ENCODE measurements at places on chromosomes 11 and 22.

GRCh38 chr22:35688913-35689675 is 28.6 kb upstream of the APOL5 start:
- no peak for DNase-seq

DNA sequence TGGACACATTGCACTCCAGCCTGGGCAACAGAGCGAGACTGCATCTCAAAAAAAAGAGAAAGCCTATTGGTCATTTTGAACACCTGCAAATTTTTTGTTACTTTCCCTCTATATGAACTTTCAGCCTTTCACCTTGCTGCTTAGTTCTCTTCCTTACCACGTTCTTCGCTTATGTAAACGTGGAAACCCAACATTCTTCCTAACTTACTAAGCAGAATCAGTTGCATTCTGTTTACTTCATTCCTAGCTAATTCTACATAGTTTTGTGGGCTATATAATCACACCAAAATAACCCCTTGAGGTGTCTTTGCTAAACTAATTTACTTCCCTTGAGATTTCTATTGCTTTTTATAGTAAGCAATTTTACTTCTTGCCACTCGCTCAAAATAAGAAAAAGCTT is 23.2 kb downstream of the MS4A4A start:
- no peak for DNase-seq

DNA sequence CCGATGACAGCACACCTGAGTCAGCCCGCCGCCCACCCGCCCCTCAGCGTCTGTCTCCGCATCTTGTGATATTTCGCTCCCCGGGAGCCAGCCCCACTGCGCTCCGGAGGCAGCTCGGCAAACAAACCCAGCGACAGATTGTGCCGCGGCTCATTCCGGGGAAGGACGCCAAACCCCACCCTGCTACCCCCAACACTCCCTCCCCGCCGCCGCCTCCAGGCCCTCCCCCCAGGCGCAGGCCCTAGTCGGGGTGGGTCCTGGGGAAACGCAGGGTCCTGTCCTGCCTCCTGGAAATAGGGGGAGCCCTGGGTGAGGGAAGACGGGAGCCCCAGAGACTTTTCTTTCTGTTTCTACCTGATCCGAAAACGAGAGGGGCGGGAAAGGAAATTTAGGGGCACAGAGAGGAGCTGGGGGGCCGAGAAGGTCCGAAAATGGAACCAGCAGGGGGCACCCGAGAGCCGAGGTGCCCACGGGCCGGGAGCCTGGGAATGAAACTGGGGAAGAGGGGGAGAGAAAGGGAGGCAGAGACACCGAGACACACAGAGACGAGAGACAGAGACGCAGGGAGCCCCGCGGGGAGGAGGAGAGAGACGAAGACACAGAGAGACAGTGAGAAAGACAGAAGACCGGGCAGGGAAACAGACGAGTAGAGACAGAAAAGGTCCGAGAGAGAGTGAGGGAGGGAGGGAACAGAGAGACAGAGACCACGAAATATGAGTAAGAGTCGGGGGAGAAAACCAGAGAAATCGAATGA is 1.7 kb upstream of the RTN4RL2 start:
- DNase-seq: no peak

- DNase-seq: no peak
Measured at GRCh38 chr22:43209971-43210370, 23.0 kb upstream of the TTLL12 start.

DNA sequence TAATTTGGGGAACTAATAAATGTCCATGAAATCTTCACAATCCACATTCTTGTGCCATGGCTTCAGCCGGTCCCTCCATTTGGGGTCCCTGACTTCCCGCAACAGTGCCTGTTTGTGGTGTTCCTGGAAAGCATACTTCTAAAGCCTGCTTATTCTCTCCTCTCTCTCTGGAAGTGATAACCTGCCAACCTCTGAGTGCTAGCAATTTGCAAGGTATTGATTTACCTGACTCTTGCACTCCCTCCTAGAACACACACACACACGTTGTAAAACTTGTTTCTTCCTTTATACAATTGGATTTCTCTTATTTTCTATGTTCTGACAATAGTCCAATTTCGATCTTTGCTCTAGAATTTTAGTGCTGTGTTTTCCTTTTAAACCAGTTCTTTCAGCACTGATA is 58.5 kb downstream of the NXPE2 start:
- DNase-seq: no peak

DNA sequence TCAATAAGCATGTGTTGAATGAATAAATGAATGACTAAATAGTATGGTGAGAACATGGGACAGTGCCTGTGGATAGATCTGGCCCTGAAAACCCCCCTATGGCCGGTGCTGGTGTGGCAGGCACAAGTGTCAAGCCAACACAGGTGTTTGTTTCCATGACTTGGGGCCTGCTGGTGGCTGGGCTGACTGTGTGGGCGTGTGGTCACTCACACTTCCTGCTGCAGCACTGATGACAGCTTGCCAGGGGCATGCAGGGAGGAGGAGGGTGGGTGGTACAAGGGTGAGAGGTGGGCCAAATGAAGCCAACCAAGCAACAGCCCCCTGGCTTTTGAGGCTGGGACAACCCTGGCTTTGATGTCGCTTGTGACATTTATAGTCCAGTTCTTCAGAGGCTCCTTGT is 30.3 kb upstream of the ABCC8 start:
- no peak for DNase-seq

- DNase-seq: no peak
Measured at GRCh38 chr11:126862664-126863243, 137.8 kb downstream of the KIRREL3 start.

- DNase-seq: no peak
Measured at GRCh38 chr11:113871336-113871735, 4.0 kb downstream of the USP28 start.

GRCh38 chr22:50521710-50522109 is 3.7 kb downstream of the SCO2 start:
- DNase-seq: no peak

GRCh38 chr11:35061516-35062440 is 77.2 kb upstream of the CD44 start:
- no peak for DNase-seq

GRCh38 chr11:99686838-99687237 is 666.1 kb downstream of the CNTN5 start:
- DNase-seq: no peak

GRCh38 chr22:37672206-37672919 is 3.1 kb upstream of the LGALS1 start:
- no peak for DNase-seq

DNA sequence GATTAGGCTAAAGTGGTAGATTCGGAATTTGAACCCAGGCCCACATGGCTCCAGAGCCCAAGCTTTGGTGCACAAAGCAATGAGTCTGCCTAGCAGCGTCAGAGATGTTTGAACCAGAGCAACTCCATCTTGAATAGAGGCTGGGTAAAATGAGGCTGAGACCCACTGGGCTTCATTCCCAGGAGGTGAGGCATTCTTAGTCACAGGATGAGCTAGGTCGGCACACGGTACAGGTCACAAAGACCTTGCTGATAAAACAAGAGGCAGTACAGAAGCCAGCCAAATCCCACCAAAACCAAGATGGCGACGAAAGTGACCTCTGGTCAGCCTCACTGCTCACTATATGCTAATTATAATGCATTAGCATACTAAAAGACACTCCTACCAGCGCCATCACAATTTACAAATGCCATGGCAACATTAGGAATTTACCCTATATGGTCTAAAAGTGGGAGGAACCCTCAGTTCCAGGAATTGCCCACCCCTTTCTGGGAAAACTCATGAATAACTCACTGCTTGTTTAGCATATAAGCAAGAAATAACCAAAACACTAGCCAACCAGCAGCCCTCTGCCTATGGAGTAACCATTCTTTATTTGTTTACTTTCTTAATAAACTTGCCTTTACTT is 40.3 kb upstream of the DAGLA start:
- peak; percentile 23 for DNase-seq

- DNase-seq: no peak
Measured at GRCh38 chr22:24244144-24244787, 616 bp downstream of the GGT5 start.

GRCh38 chr11:109853156-109853776 is 239.9 kb upstream of the ZC3H12C start:
- DNase-seq: peak; percentile 75

- peak; percentile 9 for DNase-seq
Measured at GRCh38 chr11:6654281-6655019, 1.2 kb downstream of the DCHS1 start.

DNA sequence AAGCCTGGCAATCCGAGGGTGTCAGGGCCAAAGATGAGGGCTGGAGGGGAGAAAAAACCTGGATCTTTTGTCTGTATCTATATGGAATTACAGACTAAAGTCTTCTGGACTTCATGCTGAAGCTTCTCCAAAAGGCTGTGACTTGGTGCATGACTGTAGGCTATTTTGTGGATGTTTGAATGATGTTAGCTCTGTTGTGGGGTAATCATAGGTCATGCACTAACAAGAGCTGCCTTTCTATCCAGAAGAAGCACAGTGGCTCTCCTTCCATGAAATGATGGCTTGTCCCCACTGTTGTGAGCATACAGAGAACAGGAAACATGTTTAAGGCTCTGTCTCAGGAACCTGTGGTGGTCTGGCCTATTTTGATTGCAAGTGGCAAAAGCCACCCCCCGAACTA is 263.3 kb upstream of the PLET1 start:
- DNase-seq: peak; percentile 45

DNA sequence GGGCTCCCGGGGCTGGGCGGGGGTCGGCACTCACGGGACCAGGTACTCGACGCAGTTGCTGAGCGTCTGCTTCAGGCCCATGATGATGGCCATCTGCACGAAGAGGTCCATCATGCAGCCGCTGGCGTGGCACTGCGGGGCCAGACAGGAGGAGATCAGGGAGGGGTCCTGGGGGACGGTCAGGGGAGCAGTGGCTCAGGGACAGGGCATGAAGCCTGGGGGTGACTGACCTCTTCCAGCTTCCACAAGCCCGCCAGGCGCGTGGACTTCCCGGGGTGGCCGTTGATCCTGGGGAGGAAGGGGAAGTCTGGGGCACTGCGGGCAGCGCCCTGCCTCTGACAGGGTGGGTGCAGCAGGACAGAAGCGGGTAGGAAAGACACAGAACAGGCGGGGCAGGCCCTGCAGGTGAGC is 6.1 kb upstream of the SIGIRR start:
- DNase-seq: no peak

- DNase-seq: no peak
Measured at GRCh38 chr11:84129961-84130576, 843.9 kb upstream of the CCDC90B start.

- no peak for DNase-seq
Measured at GRCh38 chr11:11958403-11959231, 49.8 kb downstream of the DKK3 start.

- no peak for DNase-seq
Measured at GRCh38 chr22:21780259-21780658, 44.7 kb upstream of the YPEL1 start.

GRCh38 chr22:39408173-39408572 is 8.6 kb downstream of the TAB1 start:
- DNase-seq: peak; percentile 54

DNA sequence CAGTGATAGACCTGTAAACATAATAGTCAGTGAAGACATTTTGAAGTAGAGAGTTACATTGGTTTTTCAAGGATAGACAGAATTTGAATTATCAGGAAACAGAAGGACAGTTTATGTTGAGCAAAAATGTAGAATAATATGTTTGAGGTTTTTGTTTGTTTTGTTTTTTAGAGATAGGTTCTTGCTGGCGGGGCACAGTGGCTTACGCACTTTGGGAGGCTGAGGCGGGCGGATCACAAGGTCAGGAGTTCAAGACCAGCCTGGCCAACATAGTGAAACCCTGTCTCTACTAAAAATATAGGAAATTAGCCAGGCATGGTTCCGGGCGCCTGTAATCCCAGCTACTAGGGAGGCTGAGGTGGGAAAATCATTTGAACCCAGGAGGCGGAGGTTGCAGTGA is 35.6 kb downstream of the BCL2L13 start:
- DNase-seq: no peak

GRCh38 chr11:128714881-128715280 is 21.0 kb downstream of the FLI1 start:
- DNase-seq: no peak

DNA sequence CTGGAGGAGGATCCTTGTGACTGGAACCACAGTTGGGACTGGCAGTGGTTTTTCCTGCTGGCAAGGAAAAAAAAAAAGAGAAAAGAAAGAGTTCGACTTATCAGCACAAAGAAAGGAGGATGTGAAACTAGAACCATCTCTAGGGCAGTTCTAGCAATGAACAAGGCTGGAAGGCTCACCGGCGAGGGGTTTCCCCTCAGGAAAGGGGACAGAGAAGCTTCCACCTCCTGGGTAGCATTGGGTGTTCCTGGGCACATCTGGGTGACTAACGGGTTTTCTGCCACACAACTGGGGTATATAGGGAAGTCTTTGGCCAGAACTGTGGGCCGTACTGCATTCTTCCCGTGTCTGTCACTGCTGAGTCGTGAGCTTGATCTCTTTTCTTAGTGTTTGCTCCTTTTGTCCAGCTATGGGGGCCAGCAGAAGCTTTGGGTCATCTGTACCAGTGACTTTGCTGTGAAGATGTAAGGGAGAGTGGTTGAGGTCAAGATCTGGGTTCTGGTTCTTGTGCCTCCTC is 109.4 kb upstream of the OR4B1 start:
- peak; percentile 71 for DNase-seq

- DNase-seq: no peak
Measured at GRCh38 chr11:13761716-13762115, 93.2 kb downstream of the FAR1 start.

GRCh38 chr11:70317581-70318305 is 47.3 kb downstream of the PPFIA1 start:
- DNase-seq: peak; percentile 63

DNA sequence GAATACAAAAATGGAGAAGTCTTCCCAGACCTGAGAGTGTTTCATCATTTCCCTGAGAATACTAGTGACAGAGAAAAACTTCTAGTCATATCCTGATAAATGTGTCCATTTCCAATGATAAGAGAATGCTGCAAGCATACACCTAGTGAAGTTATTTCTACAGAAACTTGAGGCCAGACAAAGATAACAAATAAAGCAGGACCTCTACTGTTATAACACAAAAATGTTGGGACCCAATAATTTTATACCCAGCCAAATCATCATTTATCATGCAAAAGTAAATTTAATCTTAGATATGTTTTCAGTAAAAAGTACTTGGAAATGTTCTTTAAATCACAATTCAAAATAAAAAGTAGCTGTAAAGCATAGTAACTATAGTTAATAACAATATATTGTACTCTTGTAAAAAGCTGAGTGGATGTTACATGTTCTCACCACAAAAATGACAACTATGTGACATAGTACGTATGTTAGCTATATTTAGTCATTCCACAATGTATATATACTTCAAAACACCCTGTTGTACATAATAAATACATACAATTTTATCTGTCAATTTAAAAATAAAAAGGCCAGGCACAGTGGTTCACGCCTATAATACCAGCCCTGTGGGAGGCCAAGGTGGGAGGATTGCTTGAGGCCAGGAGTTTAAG is 12.6 kb downstream of the RRAS2 start:
- DNase-seq: no peak

GRCh38 chr11:16605389-16605893 is 133.0 kb upstream of the C11orf58 start:
- no peak for DNase-seq

- no peak for DNase-seq
Measured at GRCh38 chr11:105241136-105241535, 101.6 kb upstream of the CARD18 start.

- no peak for DNase-seq
Measured at GRCh38 chr22:46560696-46561295, 23.4 kb upstream of the CELSR1 start.

Measured in inflammatory macrophage (primary cell).